HCEC 1CT (cell line): ENCODE measurements at places on chromosomes 7 and 10.

DNA sequence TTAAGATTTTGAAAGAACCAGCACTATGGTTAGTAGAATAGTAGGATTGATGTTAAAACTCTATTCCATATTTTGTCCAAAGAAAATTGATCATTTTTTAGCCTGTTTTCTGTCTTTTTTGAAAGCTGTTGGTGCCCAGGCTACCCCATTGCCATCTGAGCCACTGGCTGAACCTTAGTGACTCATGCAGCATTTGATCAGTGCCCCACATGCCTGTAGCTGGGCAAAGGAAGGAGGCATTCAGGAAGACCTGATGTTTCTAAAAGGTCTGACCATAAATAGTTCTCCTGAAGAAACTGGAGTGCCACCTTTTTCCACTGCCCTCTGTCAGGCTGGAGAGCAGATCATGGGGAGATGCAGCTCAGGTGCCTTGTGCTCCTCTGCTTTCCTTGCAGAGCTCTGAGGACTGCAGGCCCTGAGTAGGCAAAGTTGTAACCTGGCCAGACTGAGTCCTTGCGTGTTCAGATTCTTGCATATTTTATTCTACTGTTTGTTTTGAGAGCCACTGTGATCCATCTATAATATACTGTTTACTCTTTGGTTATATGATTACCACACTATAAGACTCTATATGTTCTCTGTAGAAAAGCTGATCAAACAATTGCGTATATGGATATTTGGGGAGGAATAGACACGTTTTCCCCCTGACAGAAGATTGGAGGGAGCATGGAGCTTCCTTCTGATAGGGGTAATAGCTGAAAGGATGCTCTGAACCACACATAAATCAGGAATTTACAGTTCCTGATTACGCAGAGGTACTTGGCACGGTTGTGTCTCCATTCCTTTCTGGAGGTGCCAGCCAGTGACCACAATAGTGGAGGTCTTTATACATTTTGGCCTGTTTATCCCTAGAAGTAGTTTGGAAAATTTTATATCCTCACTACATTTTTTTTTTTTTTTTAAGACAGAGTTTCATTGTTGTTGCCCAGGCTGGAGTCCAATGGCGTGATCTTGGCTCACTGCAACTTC is 48.9 kb upstream of the GJD4 start:
- DNase-seq: no peak

DNA sequence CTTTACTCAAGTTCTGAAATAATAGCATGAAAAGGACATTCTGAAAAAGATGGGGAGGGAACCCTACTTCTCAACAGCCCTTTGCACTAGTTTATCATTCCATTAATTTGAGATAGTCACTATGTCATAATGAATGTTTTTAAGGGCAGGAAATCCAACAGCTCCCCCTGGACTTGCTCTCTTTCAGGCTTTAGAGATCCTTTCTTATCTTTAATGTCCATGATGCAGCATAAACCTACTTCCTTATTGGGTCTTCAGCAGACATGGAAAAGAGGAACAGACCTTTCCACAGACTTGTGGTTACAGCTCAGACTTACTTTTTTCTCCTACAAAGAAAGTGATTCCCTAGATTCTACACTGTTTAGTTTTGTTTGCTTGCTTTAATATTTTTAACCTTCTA is 87.3 kb downstream of the IDE start:
- DNase-seq: no peak

- DNase-seq: no peak
These were observed 12.0 kb upstream of the AGR2 start for GRCh38 chr7:16816824-16817223.

- DNase-seq: no peak
These were observed 149.2 kb upstream of the LYZL2 start for GRCh38 chr10:30778769-30779168.

- DNase-seq: no peak
These were observed 238.2 kb downstream of the BUB3 start for GRCh38 chr10:123392182-123392963.

- DNase-seq: no peak
These were observed 261.6 kb downstream of the MDFIC start for GRCh38 chr7:115183431-115184057.

- DNase-seq: no peak
These were observed 228.4 kb downstream of the DNAJB6 start for GRCh38 chr7:157565201-157565626.

GRCh38 chr7:72053292-72053691 is 358.8 kb downstream of the CALN1 start:
- DNase-seq: no peak

DNA sequence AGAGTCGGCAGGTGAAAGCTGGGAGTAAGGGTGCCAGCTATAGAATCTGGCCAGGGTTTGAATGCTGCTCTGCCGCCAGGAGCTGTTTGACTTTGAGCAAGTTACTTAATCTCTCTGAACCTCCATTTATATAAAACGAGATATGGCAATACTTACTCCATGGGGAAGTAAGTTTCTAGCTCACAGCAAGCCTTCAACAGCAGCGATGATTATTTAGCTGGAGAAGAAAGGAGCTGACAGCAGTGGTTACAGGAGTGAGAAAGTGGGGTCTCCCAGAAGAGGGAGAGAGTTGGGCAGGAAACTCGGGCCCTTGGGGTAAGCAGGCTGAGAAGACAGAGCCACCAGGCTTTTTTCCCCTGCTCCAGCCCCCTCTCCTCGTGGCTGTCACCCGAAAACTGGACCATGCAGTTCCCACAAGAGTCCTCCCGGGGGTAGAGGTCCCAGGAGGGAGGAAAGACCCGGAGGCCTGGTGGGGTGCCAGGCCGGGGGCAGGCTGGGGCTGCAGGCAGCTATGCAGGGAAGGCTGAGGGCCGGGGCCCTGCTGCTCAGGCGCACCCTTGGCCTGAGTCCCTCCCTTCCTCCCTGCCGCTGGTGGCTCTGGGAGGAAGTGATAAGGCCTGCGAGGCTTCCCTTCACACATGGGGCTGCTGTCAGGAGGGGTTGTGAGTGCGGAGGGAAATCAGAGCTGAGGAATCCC is 3.5 kb downstream of the NOS3 start:
- no peak for DNase-seq

GRCh38 chr7:15798081-15798480 is 111.6 kb upstream of the MEOX2 start:
- no peak for DNase-seq

GRCh38 chr10:132551808-132552130 is 14.2 kb downstream of the INPP5A start:
- no peak for DNase-seq
